ENCODE measurements at places on chromosomes 5 and 9.

DNA sequence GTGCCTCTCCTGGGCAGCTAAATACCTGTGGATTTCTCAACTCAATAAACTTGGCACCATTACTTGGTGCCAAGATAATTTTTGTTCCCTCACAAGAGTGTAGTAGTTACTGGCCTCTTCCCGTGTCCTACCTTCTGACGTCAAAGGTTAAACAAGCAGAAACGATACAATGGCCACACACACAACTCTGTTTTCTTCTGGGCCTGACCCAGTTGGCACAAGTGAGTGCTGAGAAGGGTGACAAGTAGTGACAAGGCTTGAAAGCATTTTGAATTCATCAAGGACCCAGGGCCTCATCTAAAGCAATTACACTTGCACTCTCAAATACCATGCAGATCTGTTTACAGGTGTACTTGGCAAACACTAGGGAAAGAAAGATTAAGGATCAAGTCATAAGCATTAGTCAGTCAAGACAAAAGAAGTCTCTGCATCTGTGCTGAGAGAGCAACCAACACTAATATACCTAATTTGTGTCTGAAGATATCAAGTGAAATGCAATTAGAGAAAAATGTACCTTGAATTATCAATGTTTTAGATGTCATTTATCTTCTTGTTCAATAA, 30.8 kb downstream of the RASEF start:
- DNase-seq, result no peak

DNA sequence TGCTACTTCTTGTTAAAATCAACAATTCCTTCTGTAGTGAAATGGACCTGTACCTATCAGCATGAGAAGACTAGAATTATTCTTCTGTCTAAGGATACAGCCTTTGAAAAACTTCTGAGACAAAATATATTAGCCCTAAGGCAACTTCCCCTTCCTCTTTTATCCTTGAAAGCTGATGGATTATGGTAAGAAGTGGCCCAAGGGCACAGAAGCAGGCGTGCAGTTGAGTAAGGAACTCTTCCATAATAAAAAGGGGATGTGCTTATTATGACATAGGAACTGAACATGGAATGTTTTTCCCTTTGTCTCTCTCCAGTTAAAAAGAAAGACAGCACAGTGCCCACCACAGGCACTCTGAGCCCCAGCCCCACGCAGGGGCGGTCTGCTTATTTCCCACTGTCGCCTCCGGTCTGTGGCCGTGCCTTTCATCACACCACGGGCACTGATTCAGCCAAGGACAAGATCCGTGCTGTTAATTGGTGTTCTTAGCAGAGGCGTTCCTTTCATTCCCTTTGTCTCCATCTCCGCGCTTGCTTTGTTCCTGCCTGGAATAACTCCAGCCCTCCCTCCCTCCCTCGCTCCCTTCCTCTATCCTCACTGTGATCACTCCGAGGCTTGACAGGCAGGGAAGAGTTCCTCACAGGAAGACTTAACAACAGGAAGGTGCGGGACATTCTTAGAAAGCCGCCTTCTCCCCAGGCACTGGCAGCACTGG, 135.9 kb upstream of the OTULINL start:
- no peak for DNase-seq

GRCh38 chr5:91670563-91670962, 287.4 kb upstream of the ARRDC3 start:
- DNase-seq, result no peak

- DNase-seq, result no peak
These were observed 5.1 kb downstream of the MED10 start for GRCh38 chr5:6373081-6373846.

DNA sequence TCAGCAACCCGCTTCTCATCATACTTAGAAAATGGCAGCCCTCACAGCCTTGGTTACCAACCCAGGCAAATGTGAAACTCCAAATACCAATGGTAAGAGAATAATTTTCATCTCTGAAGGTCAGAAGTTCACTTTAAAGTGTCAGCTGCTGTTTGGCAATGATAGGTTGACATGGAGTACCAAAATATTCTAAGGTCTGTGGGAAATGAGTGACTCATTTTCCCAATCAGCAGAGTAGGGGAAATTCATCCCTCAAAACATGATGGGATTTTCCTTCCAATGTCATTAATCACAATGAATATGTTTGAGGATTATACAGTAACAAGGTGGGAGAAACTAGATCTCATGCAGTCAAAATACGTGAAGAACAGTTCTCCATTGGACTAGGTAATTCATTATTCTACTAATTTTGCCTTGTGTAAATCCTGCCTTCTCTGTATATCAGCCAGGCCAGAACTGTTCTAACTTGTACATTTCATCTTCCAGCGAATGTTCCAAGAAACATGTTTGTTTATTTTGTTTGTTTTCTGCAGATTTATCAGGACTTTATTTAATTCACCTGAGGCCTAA, 53.1 kb upstream of the ERBIN start:
- no peak for DNase-seq

- DNase-seq, result no peak
These were observed 112.6 kb upstream of the ZNF608 start for GRCh38 chr5:124859027-124859426.

DNA sequence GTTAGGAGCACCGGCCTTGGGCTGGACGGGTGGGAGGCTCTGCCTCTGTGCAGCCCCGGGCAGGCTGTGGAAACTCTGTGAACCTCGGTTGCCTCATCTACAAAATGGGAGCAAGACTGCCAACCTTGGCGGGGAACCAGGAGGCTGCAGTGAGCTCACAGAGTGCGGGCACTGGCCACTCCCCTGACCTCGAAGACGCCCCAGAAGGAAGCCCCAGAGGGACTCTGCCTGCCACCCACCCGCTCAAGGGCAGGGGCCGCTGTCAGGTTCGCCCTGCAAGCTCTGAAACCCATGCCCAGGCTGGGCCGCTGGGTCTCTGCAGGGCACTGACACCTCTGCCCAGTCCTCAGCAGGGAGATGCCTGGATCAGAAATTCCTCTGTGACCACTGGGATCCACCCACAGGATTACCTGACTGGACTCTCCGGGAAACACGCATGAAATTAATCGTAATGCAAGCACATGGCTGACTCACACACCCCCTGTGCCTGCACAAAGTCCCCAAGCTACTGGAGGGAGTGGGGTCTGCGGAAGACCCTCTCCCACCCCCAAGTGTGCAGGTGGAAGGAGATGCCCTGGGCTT, 7.4 kb downstream of the CCDC187 start:
- no peak for DNase-seq

DNA sequence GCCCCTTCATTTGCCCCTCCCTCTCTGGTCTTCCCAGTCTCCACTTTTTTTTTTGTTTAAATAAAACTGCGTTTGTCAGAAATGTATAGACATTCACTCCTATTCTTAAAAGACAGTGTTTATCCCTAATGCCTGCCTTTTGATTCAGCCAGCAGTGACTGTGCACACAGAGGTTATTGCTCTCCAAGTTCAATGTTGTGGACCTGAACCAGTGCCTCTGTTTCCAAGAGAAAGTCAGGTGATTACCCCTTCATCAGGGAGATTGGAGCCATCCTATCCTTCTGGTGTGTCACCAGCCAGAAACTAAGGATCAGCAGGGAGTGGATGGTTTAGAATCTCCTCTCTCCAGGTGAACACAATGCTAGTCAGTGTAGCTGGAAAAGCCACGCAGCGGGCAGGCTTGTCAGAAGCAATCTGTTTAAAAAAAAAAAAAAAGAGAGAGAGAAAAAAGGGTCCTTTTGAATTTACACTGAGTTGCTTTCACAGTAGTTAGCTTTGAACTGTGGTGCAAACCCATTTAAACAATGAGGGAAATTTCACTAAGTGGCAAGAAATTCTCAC, 167.5 kb upstream of the DMRT1 start:
- no peak for DNase-seq

- no peak for DNase-seq
These were observed 29.1 kb downstream of the SEC61B start for GRCh38 chr9:99251157-99251556.

DNA sequence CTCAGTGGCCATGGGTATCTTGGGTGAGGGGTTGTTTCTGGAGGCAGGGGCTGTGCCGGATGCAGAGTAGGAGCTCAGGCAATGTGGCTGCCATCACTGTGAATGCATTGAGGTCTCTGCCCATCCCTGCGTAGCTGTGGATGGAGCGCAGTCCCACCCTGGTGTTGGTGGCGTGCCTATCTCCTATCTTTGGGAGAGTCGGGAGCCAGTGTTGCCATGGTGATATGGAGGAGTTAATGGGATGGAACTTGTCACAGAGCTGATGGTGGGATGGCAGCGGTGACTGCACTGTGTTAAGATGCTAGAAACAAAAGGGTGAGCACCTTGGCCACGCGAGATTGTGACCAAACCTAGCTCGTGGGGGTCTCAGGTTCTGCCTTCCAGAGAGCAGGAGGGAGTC, 197.3 kb downstream of the MELK start:
- DNase-seq, result no peak

DNA sequence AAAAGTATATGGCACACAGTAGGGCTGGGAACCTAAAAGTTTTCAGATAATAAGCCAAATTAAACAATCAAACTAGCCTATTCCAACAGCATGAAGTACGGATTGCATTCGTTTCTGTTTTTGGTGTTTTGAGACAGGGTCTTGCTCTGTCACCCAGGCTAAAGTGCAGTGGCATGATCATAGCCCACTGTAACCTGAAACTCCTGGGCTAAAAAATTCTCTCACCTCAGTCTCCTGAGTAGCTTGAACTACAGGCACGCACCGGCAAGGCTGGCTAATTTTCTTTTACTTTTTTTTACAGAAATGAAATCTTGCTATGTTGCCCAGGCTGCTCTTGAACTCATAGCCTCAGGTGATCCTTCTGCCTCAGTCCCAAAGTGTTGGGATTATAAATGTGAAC, 5.2 kb downstream of the RFX3 start:
- DNase-seq, result no peak

DNA sequence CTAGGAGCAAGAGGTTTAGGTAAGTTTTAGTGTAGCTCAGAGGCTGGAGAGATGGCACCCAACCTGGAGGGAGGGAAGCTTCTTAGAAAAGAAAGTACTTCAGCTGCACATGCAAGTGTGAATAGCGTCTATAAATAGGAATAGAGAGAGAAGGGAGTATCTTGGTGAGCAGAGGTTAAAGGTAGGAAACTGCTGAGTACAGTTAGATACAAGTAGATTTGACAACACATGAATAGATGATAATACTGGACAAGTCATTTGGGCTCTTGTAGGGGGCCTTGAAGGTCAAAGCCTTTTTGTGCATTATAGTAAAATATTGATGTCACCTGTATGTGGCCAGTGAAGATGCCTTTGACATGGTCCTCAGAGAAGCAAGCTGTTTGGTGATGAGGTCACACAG, 34.2 kb downstream of the ANP32B start:
- DNase-seq, result no peak

GRCh38 chr9:134477927-134478326, 151.7 kb downstream of the RXRA start:
- DNase-seq, result no peak

DNA sequence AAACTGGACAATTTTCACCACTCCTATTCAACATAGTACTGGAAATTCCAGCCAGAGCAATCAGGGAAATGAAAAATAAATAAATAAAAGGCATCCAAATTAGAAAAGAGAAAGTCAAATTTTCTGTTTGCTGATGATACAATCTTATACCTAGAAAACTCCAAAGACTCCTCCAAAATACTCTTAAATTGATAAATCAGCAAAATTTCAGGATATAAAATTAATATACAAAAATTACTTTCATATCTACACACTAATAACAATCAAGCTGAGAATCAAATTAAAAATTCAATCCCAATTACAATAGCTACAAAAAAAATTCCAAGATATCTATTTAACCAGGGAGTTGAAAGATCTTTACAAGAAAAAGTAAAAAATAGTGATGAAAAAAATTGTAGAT, 651.9 kb downstream of the DTWD2 start:
- DNase-seq, result no peak

GRCh38 chr5:129460936-129461710, 1.0 kb downstream of the ADAMTS19 start:
- peak; percentile 40 for DNase-seq

GRCh38 chr5:16754601-16755000, 137.8 kb upstream of the RETREG1 start:
- no peak for DNase-seq

DNA sequence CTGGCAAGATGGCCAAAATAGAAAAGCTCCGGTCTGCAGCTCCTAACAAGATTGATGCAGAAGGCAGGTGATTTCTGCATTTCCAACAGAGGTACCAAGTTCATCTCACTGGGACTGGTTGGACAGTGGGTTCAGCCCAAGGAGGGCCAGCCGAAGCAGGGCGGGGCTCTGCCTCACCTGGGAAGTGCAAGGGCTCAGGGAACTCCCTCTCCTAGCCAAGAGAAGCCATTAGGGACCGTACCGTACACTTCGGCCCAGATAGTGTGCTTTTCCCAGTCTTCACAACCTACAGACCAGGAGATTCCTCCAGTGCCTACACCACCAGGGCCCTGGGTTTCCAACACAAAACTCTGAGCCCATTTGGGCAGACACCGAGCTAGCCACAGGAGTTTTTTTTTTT, 277.8 kb downstream of the SLCO4C1 start:
- DNase-seq, result no peak

GRCh38 chr9:137487454-137488326, 28.6 kb upstream of the NSMF start:
- no peak for DNase-seq

- no peak for DNase-seq
These were observed 8.4 kb upstream of the OLFM1 start for GRCh38 chr9:135079018-135079417.
